Retinal pigment epithelial cell (primary cell): ENCODE measurements at places on chromosomes 3 and 15.

DNA sequence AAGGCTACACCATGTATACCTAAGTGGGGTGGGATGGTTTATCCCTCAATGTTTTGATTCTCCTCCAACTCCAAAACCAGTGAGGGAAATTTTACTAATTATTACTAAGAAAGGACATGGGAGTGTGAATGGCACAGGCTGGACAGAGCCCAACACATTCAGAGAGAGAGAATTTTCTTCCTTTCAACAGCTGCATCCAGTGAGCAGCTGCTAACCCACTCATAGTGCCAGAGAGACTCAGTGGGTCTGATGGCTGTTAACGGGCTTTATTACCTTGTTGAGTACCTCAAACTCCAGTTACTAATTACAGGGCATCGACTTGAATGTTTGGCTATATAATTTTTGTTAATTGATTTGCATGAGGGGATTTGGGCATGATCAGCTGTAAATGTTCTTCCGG lies 75.8 kb downstream of the RORA start:
- no peak for DNase-seq

DNA sequence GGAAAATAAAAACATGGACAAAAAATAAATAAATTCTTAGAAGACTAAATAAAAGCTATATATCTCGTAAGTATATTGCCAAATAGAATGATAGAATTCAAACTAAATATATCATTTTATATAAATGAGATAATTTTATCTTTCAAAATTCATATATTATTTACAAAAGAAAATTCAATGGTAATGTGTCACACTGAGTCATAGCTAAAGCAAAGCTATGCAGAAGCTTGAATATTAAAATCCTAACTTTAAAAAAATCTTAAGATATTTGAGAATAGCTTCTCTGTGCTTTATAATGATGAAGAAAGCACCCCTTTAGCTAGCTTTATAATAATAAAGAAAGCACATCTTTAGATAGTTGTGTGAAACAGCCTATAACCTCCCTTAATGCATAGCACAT lies 1010.8 kb downstream of the OTOL1 start:
- no peak for DNase-seq

- no peak for DNase-seq
Observed at GRCh38 chr3:110318108-110318507, 753.5 kb upstream of the NECTIN3 start.

- no peak for DNase-seq
Observed at GRCh38 chr3:171055336-171056178, 29.0 kb upstream of the SLC2A2 start.

DNA sequence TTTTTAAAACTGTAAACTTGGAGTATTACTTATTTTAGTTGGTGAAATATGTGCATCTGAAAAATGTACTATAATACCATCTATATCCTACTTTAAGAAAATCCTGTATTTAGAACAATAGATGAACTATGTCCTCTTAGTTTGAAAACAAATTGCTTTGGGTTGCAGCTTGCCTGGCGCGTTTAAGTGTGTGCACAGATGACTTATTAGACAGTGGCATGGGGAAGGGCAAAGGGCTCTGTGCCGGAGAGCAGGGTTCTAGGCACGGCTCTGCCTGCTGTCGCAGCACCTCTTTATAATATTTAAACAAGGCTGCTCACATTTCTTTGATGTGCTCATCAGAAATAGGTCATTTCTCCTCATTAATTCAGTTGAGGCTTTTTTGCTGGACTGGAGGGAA lies 10.0 kb downstream of the PXK start:
- no peak for DNase-seq

DNA sequence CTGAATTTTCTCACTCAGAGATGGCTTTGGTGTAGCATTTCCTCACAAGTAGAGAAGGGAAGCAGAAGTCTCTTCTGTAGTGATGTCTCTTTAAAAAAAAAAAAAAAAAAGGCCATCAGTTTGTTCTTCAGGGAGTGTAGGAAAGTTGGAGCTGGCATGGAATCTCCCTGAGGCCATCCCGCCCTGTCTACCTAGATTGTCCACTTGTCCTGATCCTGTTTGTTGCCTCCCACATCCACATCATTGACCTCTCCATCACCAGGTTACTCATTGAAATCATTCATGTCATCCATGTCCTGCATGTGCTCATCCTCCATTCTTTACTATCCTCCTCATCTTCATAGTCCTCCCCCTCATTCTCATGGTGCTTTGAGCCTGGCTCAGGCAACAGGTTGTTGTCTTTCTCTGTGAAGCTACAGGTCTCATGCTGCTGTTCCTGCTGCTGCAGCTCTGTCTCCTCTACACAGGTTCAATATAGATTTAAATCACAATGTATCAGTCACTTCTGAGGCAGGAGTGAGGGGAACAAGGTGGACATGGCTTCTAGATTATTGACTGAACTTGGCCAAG lies 556.3 kb upstream of the NAALADL2 start:
- DNase-seq, result no peak

GRCh38 chr3:197736491-197737318 lies at the start of gene RUBCN:
RUBCN (minus strand) TSS chr3:197736904; CDS start chr3:197736719, 185 bp downstream.
- DNase-seq, result peak; percentile 85

GRCh38 chr15:36291501-36291900 lies 287.9 kb upstream of the CDIN1 start:
- no peak for DNase-seq

DNA sequence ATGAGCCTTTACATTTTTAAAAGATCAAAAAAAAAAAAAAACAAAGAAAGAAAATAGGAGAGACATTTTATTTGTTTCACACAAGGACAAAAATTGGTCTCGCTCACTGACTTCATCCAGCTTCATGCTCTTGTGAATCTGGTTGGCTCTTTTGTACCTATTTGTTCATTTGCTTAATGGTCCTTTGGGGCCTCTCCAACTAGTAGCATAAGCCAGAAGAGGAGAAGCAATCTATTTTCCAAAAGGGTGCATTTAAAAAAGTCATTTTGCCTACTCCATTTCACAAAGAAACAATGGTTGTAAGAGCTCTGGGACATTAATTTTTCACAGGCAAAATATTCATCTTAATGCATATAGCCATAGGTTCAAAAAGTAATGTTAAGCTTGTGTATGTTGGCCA lies 168.3 kb upstream of the ADAMTS9 start:
- no peak for DNase-seq

- DNase-seq, result peak; percentile 81
Observed at GRCh38 chr3:43231276-43232000, 54.9 kb upstream of the SNRK start.

GRCh38 chr3:16140116-16140893 lies 34.2 kb upstream of the GALNT15 start:
- DNase-seq, result peak; percentile 80

DNA sequence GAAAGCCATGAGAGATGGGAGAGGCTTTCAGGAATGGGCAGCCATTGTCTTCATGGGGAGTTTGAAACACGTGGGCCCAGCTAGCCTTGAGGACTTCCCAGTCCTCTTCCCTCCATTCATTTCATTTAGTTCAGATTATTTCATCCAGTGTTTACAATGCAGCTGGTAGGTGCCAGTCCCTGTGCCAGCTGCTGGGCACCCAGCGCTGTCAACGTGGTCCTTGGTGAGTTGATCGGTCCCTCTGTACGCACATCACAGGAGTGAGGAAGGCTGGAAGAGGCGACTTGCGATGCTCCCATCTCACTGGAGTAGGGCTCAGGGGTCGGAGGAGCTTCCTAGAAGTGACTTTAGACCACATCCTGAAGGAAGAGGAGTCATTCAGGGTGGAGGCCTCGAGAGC lies 206.4 kb upstream of the BHLHE40 start:
- DNase-seq, result no peak

DNA sequence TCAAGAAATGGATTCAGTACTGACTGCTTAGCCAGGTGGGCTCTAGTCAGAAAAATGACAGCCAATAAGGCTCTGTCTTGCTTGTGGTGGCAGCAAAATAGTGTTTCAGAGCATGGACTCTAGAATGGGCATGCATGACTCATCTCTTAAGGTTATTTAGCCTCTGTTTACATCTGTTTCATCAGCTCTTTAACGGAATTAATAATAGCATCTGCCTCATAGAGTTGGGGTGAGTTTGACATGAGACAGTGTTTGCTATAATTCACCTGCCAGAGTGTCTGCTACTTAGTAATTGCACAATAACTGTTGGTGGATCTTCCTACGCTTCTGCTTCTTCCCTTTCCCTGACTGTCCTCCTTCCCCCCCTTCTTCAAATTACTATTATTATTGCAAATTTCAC lies 350.4 kb upstream of the SEMA6D start:
- no peak for DNase-seq

DNA sequence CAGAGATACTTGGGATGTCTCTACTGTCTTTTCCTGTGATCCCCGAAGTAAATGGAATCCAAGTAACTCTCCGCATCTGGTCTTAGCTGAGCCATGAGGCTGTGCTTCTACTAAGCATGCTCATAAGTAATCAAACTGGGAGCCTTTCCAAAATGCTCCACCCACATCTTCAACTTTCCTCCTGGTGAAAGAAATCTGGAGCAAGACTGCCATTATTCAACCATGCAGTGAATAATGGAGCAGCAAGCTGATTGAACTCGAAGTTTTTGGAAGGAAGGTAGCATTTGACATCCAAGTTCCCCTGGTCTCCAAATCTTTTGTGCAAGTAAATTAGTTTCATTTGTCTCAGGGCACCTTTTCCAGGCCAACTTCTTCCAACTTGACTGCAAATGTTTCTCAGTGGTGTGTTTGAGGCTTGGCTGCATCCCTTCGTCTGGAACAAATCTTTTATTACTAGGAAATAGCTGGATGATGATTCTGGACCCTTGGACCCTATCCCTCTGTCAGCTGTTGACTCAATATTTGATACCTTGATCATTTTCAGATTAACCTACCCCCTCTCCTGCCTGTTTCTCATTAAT lies 19.4 kb downstream of the GXYLT2 start:
- no peak for DNase-seq
